ENCODE measurements at places on chromosomes 2 and 18.

DNA sequence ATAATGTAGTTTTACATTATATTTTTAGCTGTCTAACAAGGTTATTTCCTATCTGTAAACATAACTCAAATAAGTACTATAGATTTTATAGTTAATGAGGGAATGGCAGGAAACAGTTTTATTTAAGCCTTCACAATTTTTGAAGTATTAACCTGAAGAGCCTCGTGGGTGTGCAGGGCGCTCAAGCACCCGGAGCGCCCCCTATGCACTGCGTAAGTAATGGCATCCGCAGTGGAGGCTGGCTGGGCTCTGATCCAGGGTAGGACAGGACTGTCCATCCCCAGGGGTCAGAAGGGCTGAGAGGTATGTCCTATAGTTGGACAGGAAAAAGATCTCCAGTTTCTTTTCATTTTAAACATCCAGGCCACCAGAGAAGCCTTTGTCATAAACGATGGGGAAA, 8.2 kb upstream of the GBX2 start:
- DNase-seq, result no peak

GRCh38 chr2:62785216-62785615, 79.7 kb downstream of the EHBP1 start:
- DNase-seq, result no peak

- DNase-seq, result no peak
These were observed 32.1 kb upstream of the NCKAP5 start for GRCh38 chr2:133600266-133600928.

DNA sequence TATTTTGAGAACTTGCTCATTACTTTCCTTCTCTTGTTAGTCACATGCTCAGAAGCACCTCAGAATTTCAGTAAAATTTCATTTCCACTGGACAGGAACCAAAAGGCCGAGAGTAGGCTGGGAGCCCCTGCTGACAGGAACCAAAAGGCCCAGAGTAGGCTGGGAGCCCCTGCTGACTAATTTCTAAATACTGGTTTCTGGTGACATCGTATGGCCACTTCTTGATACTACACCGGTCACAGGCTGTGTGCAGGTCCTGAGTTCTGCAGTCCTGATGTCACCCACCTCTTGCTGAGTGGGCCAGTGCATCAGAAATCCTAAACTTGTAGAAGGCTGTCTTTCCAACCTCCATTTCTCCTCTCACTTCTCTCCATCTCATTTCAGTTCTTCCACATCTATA, 17.7 kb upstream of the EN1 start:
- no peak for DNase-seq

DNA sequence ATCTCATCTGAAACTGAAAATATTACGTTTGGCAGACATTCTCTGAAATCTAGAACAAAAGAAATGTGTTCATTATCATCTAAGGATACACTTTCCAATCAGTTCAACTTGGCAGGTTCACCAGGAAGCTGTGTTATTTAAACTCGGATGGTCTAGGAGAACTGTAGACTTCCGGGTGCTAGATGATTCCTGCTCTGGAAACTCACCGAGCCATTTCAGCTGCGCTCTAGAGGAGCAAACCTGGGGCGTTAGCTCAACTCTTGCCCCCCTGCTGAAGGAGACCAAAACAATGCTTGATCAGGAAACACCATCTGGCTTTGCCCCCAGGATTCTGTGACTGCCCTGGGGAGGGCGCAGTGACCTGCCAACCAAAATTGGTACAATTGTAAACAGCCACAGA, 22.9 kb downstream of the MLPH start:
- DNase-seq, result no peak

- no peak for DNase-seq
These were observed 218.7 kb downstream of the ARHGAP15 start for GRCh38 chr2:143347901-143348414.

DNA sequence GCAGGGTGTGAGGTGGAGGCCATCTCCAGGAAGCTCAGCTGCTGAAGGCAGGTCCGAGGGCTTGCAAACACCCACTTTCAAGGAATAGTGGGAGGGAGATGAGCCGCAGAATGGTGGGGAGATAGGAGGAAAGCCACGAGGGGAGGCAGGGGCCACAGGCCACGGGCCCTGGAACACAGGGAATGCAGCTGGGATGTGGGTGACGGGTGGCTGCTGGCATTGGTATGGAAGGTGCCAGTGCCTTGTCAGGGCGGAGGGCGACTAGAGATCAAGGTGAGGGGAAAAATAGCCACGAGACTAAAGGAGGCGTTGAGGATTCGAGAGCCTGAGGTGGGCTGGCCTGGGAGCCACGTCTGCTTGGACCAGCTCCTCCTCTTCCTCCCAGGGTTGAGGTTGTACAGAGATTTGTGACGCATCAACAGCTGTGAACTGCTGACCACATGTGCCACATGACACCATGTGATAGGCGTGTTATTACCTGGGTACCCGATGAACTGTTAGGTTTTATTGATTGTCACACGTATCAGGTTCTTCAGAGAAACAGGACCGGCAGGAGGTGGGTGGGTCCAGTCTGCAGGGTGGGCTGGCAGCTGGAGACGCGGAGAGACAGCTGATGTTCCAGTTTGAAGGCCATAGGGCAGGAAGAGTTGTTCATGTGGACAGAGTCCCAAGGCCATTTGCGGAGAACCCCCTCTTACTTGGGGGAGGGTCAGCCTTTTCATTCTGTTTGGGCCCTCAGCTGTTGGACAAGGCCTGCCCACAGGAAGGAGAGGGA, 9.9 kb downstream of the IMPA2 start:
- DNase-seq, result no peak

- no peak for DNase-seq
These were observed 330.8 kb upstream of the GYPC start for GRCh38 chr2:126325202-126325601.

DNA sequence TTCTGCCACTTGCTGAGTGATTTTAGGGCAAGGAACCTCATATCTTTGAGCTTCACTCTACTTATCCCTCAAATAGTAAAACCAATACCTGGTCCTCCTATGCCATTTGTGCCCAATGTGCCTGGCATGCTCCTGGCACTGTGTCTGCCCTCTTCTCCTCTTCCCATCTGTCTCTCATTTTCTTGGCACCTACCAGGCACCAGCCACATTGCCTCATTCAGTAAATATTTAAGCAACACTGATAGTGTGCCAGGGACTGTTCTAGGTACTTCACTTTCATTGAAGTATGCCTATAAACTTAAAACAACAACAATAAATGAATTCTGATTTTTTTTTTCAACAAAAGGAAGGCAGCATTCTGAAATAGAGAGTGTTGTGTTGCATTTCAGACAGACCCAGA, 15.1 kb upstream of the BOD1L2 start:
- DNase-seq, result no peak

DNA sequence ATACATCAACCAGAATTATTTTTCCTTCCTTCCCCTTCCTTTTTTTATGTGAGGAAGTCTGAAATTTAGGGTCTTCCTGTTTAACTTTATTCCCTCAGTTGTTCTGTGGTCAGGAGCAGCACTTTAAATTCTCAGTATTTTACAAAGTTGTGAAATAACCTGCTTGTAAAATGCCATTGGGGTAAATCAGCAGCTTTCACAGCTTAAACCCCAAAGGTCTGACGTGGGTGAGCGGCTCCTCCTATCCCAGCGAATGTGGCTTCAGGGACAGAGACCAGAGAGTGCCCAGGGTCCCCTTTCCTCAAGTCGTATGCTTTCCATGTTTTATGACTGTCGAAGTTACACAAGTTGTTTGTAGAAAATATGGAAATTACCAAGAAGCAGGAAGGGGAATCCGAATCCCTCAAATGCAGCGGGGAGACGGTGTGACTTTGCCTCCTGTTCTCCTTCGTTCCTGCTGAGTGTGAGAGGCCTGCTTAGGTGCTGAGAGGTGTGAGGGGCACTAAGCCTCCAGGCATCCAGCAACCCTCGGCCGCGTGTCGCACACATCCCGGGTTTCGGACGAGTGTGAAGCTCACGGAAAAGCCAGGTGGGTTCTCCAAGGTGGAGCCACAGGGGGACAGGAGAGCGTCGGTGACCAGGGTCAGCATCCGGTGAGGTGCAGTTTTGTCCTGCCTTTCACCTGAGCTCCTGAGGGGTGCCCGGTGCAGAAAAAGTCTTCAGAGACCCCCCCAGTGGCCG, 10.8 kb upstream of the KCNG2 start:
- DNase-seq, result no peak

- DNase-seq, result no peak
These were observed 28.8 kb downstream of the TANC1 start for GRCh38 chr2:158997037-158997790.

DNA sequence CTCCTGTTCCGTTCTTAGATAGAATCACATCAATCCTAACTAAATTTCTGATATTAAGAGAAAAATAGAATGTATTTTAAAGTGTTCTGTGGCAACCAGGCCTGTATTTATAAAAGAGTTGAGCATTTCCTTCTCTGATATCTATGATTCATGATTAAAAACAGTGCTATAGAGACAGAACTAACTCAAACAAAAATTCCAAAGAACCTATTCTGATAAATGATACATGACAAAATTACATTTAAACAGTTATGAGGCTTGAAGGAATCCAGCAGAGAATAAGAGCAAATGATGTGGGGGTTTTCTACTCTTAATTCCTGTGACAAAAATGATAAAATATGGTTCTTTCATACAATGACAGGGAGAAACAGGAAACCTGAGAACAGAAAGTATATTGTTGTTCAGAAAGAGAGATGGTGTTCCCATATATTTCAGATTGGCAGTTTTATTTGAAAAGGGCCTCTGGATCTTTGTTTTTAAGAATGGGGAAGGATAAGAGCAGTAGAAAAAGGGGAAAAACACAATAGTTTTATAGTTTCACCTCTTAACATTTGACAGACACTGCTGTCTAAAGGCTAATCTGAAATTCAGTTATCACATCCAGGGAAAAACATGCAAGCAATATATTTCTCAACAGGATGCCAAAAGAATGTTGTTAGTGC, 944.3 kb downstream of the LRP1B start:
- DNase-seq, result no peak

DNA sequence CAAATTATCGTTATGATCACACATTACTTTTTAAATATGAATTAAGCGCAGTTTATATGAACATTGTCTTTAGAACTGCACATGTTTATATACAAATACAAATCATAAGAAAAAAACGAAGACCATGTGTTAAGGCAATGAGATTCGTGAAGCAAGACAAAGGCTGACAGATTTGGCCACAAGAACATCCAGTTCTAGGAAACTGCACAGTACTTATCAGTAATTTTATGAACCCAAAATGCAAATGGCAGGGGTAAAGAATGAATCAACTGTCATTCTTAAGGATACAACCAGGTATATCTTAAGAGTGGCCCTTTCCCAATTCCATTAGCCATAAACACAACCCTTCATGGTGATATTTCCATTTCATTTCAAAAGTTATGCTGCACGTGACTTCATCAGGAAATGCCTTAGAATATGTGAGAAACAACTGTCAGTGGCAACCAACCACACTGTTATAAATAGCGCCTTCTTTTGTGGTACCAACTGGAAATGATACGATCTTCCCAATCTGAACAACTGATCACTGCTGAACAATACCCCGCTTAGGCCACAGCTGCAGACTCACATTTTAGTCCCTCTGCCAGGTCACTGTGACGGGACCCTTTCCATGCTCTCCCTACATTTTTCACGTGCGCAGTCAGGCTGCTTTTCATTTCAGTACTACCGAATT, 144.9 kb downstream of the L3MBTL4 start:
- no peak for DNase-seq

DNA sequence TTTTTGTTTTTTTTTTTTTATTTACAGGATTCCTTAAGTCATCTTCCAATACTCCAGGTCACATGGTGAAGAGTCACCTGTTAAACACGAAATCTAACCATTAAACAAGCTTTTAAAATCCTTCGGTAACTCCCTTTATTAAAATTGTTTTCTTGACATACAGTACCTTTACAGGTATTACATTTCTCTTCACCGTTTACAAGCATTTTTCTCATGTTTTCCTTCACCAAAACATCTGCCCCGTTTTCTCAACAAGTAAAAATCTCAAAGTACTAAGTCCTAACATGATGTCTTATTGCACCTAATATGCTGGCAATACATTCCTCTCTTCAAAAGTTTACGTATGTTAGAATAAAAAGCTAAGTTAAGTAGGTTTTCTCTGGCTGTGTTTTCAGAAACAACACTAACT, 1.1 kb downstream of the PUM2 start:
- DNase-seq, result no peak

GRCh38 chr2:74835831-74836674, 2.1 kb downstream of the HK2 start:
- peak; percentile 53 for DNase-seq

GRCh38 chr2:227872676-227873075, 1.2 kb downstream of the DAW1 start:
- DNase-seq, result no peak

DNA sequence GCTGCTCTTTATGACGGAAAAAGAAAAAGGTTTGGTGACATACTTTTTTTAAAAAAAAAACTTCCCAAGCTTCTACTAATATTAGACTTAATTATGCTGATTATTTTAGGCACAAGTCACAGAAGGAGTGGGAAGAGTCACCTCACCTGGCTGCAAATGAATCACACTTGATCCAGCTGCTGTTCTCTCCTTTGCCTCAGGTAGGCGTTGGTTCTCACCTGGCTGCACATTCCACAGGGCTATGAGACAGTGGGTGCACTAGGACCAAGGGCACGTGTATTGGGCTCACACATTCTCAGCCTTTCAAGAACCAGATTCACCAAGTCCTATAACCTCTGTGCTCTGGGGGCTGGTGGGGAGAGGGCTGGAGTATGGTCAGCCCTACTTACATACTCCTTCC, 93.3 kb downstream of the TGFA start:
- DNase-seq, result no peak

- no peak for DNase-seq
These were observed 83.9 kb downstream of the AAK1 start for GRCh38 chr2:69559442-69560146.

DNA sequence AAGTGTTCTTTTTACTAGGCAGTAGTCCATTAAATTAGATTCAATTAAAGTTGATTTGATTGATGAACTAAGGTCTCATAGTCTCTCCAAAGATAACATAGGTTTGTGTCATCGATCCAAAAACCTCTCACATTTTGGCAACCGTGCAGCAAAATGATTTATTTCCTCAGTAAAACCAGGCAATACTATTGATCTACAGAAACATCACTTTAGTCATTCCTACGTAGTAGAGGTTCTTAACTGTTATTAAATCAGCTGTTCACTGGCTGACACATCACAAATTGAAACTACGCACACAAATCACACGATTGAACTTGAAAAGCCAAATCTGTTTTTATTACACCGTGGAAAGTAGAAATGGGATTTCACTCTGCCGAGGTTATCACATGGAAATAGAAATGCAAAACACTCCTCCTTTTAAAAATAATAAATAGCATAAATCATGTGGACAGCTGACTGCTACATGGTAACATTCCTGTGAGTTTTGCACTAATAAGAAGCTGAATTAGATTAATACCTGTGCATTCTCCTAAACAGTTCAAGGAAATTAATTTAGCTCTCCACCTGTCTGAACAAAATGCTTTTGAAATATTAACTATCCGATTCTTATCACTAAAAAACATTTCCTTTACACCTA, 262.5 kb downstream of the CDH20 start:
- DNase-seq, result no peak

Measured in GM12892 (cell line).